ENCODE measurements at places on chromosomes 1 and 21.

DNA sequence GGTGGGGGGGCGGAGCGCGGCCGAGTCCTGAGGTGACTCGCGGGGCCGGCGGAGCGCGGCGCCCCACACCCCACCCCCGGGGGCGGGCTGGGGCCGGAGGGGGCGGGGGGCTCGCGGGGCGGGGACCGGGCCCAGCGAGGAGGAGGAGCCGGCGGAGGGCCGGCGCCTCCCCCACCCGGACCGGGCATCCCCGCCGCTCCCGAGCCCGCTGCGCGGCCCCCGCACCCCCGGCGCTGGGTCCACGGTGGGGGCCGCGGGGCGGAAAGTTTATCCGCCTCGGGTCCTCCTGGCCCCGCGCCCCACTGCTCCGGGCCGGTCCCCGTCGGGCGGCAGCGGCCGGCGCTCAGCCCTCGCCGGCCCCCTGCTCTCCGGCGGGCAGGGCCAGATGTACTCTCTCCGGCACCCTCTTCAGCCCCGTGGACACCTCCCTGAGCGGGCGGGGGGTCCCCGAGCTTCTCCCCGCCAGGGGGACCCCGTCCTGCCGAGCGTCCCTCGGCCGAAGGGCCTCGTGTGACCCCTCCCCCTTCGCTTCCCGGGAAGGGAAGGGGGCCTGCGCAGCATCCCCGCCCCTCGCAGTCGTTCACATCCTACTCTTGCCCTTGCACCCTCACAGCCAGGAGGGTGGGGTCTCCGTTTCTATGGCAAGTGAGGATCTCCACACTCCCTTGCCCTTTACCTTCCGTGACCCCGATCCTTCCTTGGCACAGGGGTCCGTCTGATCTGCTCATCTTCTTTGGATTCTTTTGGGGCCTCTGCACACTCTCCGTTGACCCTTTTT lies 663 bp downstream of the CAMTA1 start:
- DNase-seq, result peak; percentile 50

DNA sequence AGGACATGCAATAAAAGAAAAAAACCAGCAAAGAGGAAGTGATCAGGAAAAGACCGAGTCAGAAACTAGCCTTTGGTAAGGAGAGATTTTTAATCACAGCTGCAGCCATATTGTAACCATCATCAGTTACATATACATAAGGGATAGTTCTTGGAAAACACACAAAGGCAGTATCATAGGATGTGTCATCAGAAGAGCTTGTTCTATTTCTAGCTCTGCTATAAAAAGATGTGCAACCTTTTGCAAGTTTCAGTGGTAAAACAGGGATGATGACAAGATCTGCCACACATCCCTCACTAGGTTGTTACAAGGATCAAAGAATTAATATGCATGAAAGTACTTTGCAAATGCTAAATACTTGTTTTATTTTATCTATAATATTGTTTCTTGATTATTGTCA lies 342.0 kb downstream of the VAV3 start:
- no peak for DNase-seq

DNA sequence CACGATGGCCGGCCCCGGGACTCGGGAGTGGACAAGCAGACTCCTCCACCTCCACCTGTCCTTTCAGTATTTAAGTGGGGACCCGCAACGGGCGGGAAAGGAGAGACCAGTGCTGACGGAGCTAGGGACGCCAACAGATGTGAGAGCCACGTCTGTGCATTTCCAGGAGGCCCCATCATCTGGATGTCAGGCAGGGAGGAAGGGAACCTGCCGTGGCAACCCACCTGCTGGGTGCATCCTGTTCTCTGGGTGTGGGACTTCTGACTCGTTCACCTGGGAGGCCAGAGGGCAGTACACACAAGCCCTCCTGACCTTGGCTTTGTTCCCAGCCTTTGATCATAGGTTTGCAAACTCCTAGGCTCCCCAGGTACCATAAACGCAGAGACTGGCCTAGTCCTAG lies 5.6 kb upstream of the PCBP3 start:
- no peak for DNase-seq

- DNase-seq, result no peak
Observed at GRCh38 chr1:16156848-16157495, 1.1 kb upstream of the EPHA2 start.

GRCh38 chr21:40146216-40146837 lies 279.1 kb downstream of the PCP4 start:
- no peak for DNase-seq

DNA sequence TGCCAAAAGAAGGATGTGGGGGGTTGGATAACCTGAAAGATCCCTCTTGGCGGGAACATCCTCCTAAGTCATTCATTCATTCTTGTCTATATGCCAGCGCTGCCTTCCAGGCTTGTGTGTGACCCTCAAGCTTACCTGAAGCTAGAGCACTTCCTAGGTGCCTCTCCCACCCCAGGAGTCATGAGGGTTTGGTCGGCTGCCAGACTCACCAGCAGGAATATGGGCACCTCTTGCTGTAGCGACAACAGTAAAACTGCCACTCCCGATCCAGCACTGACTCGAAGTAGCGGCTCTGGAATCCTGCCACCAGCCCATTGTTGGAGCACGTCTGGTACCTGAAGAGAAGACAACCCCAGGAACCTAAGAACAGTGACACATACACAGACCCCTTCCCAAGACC lies 15.0 kb downstream of the DPT start:
- DNase-seq, result no peak

DNA sequence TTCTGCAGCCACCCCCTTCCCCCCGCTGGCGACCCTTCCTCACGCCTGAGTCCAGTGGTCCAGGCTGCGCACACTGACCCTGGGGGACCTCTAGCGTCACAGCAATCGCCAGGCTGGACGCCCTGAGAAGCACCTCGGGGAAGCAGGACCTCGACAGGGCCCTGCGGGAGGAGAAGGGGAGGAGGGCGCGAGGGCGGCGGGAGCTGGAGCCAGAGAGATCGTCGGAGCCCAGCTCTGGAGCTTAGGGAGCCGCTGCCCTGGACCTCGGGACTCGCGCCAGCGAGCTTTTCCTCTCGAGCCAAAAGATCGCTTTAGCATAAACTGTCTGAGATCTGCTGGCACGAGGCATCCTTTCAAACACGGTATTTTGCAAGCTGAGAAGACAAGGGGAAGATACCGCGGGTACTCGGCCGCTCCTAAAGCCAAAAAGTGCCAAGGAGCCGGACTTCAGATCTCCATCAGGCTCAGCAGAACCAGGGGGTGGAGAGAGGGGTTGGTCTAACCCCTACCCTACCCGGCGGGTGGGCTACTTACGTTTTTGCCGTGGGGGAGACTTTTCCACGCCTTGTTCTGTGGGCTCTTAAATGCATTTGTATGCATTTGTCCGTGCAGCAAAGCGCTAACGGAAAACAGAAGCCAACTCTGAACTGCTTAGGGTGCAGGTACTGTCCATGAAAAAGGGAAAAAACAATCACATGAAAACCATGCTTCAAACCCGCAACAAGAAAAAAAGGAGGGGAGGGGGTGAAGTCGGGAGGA lies 586 bp downstream of the COL24A1 start:
- peak; percentile 31 for DNase-seq

GRCh38 chr1:13764588-13765332 lies 64.8 kb downstream of the PRDM2 start:
- DNase-seq, result no peak

- DNase-seq, result no peak
Observed at GRCh38 chr1:158445376-158445775, 16.3 kb upstream of the OR10K1 start.

- no peak for DNase-seq
Observed at GRCh38 chr1:173171152-173171551, 36.0 kb downstream of the TNFSF4 start.

DNA sequence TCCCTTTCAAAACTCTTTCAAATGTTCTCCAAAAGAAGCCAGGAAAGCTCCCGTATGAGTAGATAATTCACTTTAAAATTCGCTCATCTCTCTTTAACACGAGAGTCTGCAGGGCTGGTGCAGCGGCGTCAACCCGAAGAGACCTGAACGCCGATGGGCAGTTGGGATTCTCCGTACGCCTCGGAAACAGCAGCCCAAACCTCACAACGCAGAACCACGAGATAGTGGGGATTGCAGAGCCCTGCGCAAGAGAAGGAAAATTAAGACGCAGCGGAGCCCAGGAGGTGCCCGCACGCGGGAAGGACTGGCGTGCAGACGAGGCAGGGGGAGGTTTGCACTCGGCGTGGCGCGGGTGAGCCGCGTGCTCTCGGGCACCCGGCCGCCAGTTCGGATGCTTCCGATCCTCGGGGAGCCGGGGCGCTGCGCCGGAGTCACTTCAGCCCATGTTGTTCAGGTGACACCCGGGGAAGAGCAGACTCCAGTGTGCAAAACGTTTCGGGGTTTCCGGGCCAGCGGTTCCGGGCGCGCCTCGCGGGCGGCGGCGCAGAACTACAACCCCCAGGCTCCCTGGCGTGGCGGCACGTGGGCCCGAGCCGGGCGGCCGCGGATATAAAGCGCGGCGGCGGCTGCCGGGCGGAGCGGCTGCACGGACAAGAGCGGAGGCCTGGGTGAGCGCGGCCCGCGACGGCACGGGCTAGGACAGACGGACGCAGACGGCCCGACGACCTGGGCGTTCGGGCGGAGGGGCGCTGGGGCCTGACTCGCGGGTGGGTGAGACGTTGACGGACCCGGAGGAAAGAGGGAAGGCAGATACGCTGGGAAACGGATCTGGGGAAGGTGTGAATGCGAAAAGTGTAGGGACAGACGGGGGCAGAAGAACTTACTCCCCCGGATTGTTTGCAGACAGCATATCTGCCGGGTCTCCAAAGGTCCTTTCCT lies at the start of gene NPL:
Gene NPL (plus strand): TSS at position 636 of the 939 bp plus-strand sequence. CDS start 4,599 bp downstream, outside the sequence.
- peak; percentile 74 for DNase-seq

DNA sequence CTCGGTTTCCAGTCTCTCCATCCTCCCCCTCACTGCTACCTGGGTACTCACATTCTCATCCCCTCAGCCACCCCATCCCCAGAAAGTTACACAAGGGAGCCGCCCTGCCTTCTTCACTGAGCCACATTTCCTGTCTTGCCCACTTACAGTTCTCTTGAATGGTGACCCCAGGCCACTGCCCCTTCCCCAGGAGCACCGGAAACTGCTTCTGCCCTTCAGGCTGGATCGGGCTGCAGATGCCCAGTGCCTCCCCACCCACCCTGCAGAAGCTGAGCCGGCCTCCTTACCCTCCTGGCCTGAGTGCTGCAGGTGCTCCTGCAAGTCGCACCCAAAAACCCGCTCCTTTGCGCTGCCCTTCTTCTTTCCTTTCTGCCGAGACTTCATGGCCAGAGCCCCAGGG lies 450 bp downstream of the ARHGAP30 start:
- no peak for DNase-seq

DNA sequence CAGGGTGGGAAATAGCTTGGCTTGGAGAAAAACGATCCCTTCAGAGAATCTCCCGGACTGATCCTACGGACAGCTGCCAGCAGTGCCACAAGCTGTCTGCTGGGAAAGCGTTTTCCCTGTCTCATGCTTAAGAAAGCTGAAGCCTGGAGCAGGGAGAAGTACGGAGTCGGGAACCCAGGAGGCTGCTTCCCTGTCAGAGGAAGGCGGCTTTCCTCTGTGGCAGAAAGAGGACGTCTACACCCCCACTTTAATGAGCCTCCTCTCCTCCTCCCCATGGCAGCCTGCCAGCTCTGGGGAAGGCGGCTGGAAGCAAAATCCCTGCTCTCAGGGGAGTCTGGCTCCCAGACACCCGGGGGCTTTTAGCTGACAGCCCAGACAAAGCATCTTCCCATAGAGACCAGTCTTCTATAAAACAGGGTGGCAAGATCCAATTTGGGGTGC lies 7.3 kb downstream of the KIF21B start:
- no peak for DNase-seq

DNA sequence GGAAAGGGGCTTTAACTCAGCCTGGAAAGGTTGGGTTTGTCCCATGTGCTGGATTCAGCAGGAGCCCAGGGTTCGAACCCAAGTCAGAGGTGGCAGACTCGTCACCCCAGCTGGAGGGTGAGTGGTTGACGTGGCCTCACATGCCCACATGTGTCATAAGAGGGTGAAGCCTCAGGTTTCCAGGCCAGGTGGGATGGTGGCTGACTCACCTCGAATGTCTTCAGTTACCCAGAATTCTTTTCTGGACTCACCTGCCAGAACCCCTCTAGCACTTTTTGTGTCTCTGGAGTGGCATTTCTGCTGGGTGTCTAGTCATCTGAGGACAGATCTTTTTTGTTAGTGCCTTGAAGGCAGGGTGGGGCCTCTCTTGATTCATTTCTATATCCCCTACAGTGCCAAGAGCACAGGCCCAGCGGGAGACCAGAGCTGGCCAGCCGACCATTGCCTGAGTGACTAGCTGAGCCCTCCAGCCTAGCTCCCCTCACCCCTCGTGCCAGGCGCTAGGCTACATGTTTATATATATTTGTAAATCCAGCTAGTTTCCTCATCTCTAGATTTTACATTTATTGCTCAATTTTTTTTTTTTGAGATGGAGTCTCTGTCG lies 28.1 kb downstream of the IL6R start:
- DNase-seq, result no peak

DNA sequence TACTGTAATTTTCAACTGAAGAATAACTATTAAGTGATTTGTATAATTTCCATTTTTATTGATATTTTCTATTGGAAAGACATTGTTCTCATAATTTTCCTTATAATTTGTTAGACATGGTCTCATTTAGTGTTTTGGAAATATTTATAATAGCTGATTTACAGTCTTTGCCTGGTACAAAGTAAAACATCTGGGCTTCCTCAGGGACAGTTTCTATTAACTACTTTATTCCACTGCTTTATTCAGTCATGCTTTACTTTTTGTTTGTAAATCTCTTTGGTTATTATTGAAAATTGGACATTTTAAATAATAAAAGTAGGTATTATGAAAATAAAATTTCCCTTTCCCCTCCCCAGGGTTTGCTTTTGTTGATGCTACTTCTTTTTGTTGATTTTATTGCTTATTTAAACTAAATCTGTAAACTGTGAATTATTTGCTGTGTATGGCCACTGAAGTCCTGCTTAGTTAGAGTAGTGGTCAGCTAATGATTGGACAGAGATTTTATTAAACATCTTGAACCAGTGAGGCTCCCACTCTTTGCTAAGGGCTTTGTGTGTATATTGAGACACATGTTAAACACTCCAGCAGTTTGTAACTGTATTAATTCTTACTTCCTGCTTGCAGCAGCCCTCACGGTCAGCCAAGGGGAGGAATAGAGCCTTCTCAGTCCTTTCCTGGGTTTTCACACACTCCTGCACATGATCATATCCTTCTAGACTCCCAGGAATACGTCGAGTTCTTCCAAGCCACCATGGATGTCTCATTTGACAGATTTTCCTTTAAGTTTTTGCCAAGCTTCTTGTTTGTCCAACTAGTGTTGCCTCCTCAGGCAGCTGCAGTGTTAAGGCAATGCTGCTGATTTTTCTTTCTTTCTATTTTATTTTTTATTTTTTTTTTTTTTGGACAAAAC lies 994.6 kb upstream of the PRMT6 start:
- no peak for DNase-seq

- no peak for DNase-seq
Observed at GRCh38 chr21:33685613-33686197, 43.4 kb downstream of the ITSN1 start.

- no peak for DNase-seq
Observed at GRCh38 chr21:42147386-42148020, 71.4 kb upstream of the ABCG1 start.

Measured in hematopoietic multipotent progenitor cell (in vitro differentiated cells).